ENCODE measurements at places on chromosomes 6 and 20. TPM values are rescaled to one million over a fixed set of nuclear protein-coding genes. Genes with fewer than 3 reads are reported as not detected.

GRCh38 chr6:20112841-20113240 lies 99.4 kb downstream of the MBOAT1 start:
- no peak for DNase-seq

GRCh38 chr20:32536851-32537656 lies 48.1 kb downstream of the NOL4L start:
- no peak for DNase-seq

GRCh38 chr6:125769147-125769783 lies 19.8 kb downstream of the HEY2 start:
- DNase-seq: no peak

GRCh38 chr6:139597771-139598755 lies 223.6 kb upstream of the CITED2 start:
- DNase-seq: peak; percentile 95

- no peak for DNase-seq
Measured at GRCh38 chr6:22926790-22927354, 357.5 kb downstream of the HDGFL1 start.

The POLR1C gene
- 48.1 TPM for polyA plus RNA-seq

DNA sequence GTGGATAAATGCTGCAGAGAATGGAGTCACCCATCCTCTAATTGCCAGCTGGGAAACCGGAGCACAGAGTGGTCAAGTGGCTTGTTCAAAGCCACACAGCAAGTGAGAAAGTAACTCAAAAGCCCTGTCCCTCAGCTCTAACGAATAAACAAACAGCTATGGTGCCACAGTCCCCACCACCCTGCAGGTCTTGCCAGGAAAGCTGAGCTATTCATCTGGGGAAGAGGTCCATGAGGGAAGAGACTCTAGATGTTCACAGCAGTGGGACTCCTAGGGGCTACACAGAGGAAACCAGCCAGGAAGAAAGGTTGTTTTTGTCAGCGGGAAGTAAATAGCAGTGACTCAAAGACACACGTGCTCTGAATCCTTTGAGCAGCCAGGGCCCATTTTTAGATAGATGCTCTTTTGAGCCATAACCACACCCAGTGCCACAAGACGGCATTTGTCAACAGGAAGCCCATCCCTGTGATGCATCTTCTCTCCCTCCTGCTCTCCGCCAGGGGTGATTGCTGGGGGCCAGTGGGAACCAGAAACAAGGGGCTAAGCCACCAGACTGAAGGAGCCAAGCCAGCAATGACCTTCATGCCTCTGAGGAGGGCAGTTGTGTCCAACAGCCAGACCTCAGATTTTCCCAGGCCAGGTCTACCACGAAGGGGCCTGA lies 32.4 kb upstream of the TCP11 start:
- no peak for DNase-seq

The SFTA2 gene
- not detected for polyA plus RNA-seq

- DNase-seq: no peak
Measured at GRCh38 chr20:41619360-41620100, 1.4 kb upstream of the CHD6 start.

The VTA1 gene
- polyA plus RNA-seq: 103 TPM

DNA sequence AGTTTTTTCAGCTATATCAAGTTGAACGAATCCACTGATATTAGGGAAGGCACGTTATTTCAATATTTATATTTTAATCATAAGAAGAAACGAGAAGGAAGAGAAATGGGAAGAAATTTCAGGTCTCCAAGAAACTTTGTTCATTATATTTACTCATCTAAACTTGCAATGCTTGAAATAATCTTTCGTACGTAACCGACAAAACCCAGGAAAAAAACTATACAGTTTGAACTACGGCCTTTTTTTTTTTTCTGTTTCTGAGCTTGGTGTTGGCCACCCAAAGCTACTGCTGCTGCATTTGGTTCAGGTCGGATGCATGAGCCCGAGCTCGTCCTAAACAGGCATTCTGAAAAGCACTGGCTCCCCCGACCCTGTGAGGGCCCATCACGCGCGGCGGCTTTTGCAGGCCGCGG lies 548 bp downstream of the PERP start:
- DNase-seq: no peak

- no peak for DNase-seq
Measured at GRCh38 chr20:47775039-47775438, 10.2 kb downstream of the SULF2 start.

- DNase-seq: no peak
Measured at GRCh38 chr6:8268606-8269005, 166.3 kb upstream of the EEF1E1 start.

DNA sequence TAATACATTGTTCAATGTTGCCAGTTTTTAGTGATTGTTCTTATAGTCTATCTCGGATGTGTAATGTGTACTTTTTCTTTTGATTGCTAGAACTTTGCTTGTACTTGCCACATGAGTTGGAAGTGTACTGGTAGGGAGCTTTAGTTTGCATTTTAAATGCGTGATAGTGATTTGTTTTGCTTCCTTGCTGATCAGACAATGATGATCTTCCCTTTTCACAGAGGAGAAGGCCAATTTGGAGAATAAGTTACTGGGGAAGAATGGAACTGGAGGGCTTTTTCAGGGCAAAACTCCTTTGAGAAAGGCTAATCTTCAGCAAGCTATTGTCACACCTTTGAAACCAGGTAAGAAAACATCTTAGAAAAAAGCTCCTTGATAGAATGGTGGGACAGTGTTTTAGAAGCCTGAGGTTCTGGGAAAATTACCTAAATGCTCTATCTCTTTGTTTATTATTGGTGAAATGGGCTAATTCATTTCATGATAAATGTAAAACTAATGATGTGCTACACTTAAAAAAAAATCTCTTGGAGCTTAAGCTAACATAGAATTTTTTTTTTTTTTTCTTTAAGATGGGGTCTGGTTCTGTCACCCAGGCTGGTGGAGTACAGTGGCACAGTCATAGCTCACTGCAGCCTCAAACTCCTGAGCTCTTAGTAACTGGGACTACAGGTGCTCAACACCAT lies 20.9 kb downstream of the TPX2 start:
- DNase-seq: no peak

DNA sequence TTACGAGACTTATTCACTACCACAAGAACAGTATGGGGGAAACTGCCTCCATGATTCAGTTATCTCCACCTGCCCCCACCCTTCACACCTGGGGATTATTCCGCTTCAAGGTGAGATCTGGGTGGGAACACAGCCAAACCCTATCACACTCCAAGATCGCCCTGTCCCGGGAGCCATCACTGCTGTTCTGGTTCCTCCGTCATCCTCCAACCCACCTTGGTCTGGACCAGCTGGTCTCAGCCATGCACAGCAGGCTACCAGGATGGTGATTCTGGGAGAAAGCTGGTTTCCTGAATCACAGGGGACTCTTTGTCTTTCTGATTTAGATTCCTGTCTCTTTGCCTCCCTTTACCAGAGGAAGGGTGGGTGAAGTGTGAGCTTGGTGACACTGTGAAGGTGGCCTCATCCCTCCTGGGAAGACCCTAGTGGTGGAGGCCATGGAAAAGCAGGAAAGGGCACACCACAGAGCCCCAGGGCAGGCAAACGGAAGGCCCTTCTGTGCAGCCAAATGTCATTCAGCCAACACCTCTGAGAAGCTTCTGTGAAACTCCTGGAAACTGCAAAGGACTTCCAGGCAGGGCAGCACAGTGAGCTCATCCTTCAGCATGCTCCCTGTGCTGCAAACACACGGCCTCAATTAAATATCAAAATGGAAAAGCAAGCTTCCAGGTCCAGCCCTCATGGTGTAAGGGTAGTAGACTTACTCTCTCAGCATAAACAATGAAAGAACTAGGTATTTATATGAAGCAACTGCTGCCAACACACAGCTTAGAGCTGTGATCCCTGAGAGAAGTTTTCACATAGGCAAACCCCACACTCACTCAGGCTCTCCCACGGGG lies 169.8 kb downstream of the ANKRD60 start:
- no peak for DNase-seq

The KHDC1 gene
- 5.9 TPM for polyA plus RNA-seq

- no peak for DNase-seq
Measured at GRCh38 chr6:72624557-72625160, 2.8 kb downstream of the KCNQ5 start.

The CTCFL gene
- not detected for polyA plus RNA-seq

The RAET1E gene
- polyA plus RNA-seq: not detected

The POM121L2 gene
- polyA plus RNA-seq: not detected

The CDYL gene
- polyA plus RNA-seq: 26.6 TPM

The HLA-DPB1 gene
- polyA plus RNA-seq: 1.6 TPM

The GSTA3 gene
- not detected for polyA plus RNA-seq

DNA sequence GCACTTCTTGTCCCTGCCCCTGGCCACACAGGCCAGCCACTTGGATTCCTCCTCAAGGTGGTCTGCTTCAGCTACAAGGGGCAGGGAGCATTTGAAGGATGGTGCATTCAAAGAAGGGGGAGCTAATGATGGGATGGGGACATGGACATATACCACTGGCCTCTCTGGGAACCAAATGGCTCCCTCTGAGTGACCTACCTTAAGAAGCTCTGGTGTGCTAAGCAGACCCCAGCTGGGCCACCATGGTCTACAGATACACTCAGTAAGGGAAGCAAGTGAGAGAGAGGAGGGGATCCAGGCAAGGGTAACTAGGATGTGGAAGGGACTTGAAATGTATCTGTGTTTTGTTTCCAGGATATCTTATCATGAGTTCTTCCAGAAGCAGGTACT lies 62.4 kb downstream of the TTI1 start:
- DNase-seq: no peak

DNA sequence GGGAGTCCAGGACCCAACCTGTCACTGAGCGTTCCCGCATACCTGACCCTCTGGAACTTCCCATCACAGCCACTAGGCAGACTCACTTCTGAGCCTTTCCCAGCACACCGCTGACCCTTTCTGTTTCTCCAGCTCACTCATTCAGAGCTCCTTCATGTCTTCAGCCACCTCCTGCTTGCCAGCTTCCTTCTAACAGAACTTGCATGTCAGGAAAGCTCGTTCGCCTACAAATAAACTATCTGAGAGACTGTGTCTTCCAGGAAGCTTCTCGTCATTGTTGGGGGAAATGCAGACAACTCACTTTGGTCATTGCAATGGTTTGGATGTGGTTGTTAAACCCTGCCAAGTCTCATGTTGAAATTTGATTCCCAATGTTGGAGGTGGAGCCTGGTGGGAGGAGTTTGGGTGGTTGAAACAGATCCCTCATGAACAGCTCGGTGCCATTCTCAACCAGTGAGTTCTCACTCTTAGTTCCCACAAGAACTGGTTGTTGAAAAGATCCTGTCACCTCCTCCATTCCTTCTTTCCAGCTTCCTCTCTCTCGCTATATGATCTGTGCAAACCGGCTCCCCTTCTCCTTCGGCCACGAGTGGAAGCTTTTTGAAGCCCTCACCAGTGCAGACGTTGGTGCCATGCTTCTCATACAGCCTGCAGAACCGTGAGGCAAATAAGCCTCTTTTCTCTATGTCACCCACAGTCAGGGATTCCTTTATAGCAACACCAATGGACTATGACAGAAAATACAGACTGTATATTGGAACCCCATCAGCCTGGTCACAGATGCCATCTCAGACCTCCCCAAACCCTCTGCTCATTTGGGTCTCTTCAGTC lies 1.4 kb upstream of the MUC21 start:
- DNase-seq: peak; percentile 39

The MUC22 gene
- not detected for polyA plus RNA-seq

The ULBP2 gene
- polyA plus RNA-seq: 7.9 TPM

The LY6G6F gene
- polyA plus RNA-seq: not detected

DNA sequence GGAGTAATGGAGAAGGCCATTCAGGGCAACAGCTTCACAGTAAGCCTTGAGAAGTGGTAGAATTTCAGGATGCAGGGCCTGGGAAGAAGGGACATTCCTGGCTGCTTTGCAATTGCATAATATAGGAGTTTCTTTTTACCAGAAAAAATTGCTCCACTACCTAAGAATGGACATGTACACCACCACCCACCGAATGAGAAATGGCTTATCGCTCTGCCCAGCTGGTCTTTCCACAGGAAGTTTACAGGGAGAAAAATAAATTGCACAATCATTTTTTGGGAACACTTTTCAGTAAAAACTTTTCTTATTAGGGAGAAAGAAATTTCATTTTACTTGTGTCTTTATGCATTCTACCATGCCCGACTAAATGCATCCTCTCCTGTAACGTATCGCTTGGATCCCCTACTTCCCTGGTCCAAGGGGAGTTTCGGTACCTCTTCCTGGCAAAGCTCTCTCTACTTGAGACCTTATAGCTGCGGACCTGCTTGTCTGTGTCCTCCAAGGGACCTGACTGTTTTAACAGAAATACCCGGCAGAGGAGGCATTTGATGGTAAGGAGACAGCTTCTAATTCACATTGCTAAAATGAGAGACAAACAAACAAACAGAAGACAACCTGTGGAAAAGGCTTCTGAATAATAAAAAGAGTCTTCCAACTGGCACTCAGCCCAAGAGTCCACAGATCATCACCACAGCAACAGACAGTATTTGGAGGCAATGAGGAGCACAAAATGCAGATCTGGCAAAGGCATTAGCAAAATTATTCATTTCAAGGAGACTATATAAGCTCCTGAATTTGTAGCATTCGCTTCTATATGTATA lies 54.2 kb downstream of the MAP3K5 start:
- peak; percentile 59 for DNase-seq

The UBD gene
- polyA plus RNA-seq: not detected

DNA sequence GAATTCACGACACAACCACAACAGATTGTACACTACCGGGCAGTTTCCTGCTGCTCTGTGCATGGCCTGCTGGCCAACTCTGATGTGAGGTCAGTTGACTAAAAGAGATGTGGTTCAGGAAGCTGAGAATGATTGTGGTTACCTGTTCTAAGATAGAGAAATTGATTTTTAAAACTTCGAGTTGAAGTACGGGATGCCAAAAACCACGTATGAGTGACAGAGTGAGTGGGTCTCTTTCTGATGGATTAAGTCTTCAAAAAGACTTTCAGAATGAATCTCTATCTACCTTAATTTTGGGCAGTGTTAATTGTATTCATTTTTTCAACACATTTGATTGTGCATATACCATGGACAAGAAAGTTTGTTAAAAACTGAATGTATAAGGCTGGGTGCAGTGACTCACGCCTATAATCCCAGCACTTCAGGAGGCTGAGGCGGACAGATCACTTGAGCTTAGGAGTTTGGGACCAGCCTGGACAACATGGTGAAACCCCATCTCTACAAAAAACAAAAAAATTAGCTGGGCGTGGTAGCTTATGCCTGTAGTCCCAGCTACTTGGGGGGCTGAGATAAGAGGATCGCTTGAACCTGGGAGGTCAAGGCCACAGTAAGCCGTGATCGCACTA lies 121.2 kb downstream of the SGK1 start:
- DNase-seq: no peak

DNA sequence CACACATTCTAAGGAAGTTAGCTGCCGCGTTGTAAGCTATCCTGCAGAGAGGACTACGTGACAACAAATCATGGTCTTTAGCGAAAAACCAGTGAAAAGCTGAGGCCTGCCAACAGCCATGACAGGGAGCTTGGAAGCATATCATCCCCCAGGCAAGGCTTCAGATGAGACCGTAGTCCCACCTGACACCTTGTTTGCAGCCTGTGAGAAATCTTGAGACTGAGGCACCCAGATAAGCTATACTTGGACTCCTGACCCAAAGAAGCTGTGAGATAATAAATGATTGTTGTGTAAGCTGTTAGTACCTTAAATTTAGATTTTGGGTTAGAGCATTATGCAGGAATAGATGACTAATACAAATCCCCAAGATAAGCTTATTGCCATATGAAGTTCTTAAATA lies 45.4 kb upstream of the SENP6 start:
- no peak for DNase-seq
